AG04450 (cell line): ENCODE measurements at places on chromosomes 11 and 22.

DNA sequence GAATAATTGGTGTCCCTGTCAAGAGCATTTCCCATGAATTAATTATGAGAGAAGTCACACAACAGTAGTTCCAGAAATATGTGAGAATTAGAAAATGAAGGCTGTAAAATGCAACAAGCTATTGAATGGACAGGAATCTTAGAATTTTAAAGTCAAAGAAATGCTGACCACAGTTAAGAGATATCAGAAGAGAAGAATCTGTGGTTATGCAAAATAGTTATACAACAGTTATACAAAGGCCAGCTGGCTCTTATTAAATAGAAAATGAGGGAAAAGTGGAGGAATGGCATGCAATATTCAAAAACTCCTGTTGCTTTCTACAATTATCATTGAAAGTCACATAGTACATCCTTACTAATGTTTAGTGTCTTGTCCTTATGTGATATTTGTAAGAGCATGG lies 27.4 kb downstream of the CASP12 start:
- DNase-seq = no peak

- no peak for DNase-seq
These were observed 53.7 kb downstream of the TBC1D22A start for GRCh38 chr22:46815896-46816731.

DNA sequence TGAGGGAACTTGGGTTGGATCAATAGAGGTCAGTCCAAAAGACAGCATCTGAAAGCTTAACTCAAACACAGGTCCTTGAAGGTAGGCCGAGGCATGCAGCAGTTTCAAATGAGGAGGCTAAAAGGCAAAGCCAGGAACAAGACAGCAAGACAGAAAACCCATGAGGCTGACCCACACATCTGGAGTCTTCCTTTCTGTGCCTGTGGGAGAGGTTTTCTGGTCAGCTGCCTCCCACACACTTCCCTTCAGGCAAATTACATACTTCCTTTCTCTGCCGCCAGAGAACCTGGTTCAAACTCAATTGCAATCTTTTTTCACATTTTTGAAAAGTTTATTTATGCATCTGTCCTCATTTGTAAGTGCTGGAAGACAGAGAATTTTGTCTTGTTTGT lies 29.8 kb upstream of the CRTAM start:
- DNase-seq = no peak

DNA sequence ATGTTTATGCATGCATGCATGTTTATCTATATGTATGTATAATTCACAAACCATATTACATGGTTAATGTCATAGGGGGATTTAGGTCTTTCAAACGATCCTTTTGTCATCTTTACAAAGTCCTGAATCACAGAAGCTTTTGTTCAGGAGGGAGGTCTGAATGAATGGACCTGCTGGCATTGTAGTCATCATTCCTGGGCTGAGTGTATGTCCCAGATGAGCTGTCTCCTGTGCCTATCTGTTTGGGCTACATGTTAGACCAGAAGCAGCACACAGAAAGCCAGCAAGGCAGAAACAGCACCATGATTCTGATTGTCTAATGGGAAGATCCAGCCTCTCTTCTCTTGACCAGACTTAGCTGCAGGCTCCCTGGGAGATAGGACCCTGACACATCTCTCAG lies 69.5 kb downstream of the ADM start:
- no peak for DNase-seq

- no peak for DNase-seq
These were observed 8.4 kb downstream of the CWC15 start for GRCh38 chr11:94964934-94965333.

DNA sequence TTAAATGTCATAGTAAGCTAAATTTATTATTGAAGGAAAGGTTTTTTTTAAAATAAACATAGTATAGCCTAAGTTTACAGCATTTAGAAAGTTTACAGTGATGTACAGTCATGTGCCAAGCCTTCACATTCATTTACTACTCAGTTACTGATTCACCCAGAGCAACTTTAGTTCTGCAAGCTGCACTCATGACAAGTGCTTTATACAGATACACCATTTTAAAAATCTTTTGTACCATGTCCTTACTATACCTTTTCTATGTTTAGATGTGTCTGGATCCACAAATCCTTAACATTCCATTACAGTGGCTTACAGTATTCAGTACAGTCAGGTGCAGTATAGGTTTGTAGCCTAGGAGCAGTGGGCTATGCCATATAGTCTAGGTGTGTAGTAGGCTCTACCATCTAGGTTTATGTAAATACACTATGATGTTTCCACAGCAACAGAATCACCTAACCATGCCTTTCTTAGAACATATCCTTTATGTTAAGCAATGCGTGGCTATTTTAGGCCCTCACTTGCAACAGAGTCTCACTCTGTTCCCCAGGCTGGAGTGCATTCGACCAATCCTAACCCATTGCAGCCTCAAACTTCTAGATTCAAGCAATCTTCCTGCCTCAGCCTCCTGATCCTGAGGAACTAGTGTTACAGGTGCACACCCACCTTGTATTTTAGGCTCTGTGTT lies 79.5 kb upstream of the SLC25A18 start:
- no peak for DNase-seq

- DNase-seq = no peak
These were observed 28.7 kb downstream of the MIF start for GRCh38 chr22:23922921-23923320.

- DNase-seq = no peak
These were observed 11.5 kb downstream of the RIC8A start for GRCh38 chr11:218815-219593.

GRCh38 chr11:83459798-83460197 lies 173.6 kb upstream of the CCDC90B start:
- DNase-seq = no peak

DNA sequence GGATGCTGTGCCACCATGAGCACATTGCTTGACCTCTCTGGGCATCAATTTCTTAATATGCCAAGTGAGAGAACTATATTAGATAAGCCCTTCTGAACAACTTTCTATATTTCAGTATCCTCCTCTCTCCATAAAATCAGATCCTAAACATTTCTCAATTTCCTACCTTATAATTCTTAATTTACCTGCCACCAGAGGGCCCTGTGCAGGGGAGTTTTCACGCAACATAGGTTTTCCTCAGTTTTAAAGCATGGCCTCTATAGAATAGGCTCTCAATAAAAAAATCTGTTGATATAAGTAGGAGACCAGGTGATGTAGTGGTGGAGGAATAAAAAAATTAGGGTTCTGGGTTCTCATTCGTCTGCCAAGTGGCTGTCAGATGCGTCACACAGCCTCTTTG lies 83.7 kb upstream of the DBX1 start:
- DNase-seq = no peak

DNA sequence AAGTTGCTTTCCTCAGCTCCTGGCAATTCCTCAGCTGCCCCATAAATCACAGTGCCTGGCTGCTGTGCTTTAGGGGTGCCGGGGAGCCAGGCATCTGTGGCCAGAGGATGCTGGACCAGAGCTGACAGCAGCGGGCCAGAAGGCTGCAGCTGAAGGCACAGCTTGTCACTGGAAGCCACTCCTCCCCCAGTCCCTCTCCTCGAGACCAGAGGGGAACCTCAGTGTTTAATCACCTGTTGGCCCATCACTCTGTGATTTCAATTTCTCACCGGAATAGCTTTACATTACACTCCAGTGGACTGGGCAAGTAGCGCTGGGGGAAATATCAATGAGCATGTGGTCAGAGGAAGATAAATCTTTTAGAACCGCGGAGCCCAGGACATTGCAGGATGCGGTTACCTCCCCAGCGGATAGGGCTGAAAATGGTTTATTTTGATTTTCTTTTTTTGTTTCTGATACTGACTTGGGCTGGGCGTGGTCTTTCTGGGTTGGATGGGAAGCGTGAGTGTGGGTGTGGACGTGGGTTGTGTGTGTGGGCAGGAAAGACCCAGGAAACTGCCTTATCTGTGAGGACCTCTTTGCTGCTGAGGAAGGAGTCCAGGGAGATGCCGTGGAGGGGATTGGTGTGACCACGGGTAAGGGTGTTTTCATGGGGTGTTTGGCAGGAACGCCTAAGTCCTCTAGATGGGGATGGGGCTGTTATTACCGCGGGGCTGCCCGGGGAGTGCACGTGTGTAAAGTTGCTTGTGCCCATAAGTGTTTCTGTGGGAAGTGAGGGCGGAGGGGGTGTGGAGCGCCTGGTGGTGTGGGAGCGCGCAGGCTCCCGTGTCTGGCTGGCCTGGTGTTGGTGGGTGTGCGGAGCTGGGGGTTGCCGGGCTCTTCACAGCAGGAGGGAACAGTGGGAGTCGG lies 4.0 kb downstream of the DAGLA start:
- no peak for DNase-seq

DNA sequence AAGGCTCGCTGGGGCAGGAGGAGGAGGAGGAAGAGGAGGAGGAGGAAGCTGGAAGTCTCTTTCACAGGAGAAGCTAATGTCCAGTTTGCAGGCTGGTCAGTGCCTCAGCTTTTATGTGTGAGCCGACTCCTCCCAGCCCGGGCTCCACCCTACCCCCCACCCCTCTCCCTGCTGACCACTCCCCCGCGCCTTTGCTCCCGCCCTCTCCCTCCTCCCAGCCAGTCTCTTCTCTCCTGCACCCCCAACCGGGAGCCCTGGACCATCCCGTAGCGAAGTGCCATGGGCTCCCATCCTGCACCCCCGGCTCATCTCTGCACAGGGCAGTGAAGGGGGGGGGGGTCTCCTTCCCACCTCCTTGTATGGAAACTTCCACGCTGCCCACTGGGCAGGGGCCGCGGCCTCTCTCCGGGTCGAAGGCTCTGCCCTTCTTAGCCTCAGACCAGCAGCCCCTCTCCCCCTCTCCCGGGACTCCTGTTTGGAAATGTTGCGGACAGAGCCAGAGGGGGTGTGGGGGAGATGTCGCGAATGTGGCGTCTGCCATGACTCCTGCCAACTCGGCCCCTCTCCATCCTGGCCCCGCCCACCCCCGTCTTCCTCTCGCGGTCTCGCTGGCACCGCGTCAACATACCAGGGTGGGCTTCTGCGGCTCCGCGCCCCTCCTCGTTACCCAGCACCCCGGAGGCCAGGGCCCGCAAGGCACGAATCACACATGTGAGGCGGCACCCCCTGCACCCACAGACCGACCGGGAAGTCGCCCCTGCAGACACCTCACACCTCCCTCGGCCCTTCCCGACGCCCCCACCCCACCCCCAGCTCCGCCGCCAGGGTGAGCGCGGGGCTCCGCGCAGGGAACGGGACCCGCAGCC lies 1.8 kb downstream of the IGF2 start:
- DNase-seq = peak; percentile 37

DNA sequence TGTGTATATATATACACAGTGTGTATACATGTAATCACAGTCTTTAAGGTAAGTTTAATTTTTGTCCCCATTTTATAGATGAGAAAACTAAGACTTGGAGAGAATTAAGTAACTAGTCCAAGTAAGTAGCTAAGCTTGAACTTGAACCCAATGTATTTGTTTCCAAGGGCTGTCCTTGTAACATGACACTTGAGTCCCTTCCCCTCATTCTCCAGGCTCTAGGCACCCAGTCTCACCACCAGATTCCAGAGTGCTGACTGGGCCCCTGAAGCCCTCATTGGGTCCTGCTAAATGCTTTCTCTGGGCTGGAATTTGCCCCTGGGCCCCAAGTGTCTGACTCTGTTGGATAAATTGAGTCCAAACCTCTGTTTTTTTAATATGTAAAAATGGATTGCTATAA lies 45.5 kb downstream of the ADM start:
- DNase-seq = no peak

- DNase-seq = no peak
These were observed 111.6 kb downstream of the NTM start for GRCh38 chr11:131481971-131482370.

GRCh38 chr11:32436751-32437494 lies 1.6 kb upstream of the WT1 start:
- DNase-seq = no peak

- no peak for DNase-seq
These were observed 13.2 kb downstream of the EHF start for GRCh38 chr11:34633990-34634693.

DNA sequence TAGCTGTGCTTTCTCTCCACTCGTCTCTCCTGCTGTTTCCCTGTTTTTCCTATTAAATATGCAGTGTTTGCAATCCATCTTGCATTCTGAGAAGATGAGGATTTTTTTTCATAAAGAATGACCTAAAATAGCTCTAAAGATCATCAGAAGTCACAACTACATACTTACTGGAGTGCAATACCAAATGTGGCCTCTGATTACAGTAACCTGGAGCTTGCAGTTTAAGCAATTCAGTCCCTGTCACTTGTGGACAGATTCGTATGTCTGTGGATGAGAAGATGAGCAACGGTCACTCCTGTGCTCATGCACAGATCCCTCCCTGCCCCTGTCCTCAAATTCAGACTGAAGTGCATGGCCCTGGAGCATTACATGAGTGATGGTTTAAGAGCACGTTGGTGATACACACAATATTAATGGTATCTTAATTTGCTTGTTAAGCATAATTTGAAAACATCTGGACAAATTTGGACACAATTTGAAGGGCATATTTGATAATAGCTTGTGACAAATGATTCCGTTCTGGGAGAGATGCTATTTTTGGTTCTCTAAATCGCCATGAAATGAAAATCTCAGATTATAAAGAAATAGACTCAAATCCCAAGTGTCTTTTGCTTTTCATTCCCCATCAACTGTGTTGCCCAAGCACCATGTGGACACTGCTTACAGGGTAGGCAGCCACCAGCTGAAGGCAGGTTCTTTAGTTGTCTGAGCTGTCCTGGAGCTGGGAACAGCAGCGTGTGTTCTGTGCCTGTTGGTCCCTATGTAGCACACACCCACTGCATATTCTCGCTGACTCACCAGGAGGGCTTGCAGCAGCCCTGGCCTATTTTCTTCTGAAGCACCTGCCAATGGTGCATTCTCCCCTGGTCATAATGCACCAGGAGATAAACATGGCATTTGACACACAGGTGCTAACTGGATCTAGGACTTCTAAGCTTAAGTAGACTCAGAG lies 32.6 kb upstream of the PRAME start:
- no peak for DNase-seq
